ENCODE measurements at places on chromosomes 2 and 18. TPM values are rescaled to one million over a fixed set of nuclear protein-coding genes. Genes with fewer than 3 reads are reported as not detected.
A peak's percentile ranks its signal among the peaks of the same experiment; 100 is the strongest.

DNA sequence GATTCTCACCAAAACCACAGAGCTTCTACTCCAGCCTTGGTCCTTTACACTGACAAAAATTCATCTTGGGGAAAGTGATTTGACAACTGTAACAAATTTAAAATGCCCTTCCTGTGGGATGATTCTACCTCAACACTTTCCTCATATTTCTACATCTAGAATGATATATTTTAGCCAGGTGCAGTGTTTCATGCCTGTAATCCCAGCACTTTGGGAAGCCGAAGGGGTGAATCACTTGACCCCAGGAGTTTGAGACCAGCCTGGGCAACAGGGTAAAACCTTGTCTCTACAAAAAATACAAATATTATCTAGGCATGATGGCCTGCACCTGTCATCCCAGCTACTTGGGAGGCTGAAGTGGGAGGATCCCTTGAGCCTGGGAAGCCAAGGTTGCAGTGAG lies 408.6 kb downstream of the CDH7 start:
- no peak overlapping the region for H3K27ac ChIP-seq
- H3K27me3 ChIP-seq, result no peaks in the 10 kb centered on the region
- no peaks in the 10 kb centered on the region for H3K4me1 ChIP-seq

DNA sequence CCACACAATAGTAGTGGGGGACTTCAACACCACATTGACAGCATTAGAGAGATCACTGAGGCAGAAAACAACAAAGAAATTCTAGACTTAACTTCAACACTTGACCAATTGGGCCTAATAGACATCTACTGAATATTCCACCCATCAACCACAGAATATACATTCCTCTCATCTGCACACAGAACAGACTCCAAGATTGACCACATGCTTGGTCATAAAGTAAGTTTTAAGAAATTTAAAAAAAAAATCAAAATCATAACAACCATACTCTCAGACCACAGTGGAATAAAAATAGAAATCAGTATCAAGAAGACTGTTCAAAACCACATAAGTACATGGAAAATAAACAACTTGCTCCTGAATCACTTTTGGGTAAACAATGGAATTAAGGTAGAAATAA lies 9.0 kb upstream of the FLACC1 start:
- no peaks in the 10 kb centered on the region for H3K4me1 ChIP-seq
- H3K27me3 ChIP-seq, result no peaks in the 10 kb centered on the region
- H3K36me3 ChIP-seq, result peaks cover 4% of the 10 kb centered on the region
- no peak overlapping the region for H3K27ac ChIP-seq

- no peaks in the 10 kb centered on the region for H3K4me1 ChIP-seq
- peak; percentile 19 for DNase-seq
- no peak overlapping the region for H3K27ac ChIP-seq
- no peak overlapping the region for H3K4me3 ChIP-seq
- H3K36me3 ChIP-seq, result peaks cover 43% of the 10 kb centered on the region
- no peaks in the 10 kb centered on the region for H3K27me3 ChIP-seq
Measured at GRCh38 chr2:86050301-86050700, 55.4 kb downstream of the POLR1A start.

- no peaks in the 10 kb centered on the region for H3K4me1 ChIP-seq
- H3K4me3 ChIP-seq, result no peak overlapping the region
Measured at GRCh38 chr2:121234144-121234543, 50.9 kb downstream of the TFCP2L1 start.

GRCh38 chr2:162475661-162476060 lies 131.7 kb downstream of the GCA start:
- no peaks in the 10 kb centered on the region for H3K36me3 ChIP-seq
- H3K4me3 ChIP-seq, result no peak overlapping the region
- H3K4me1 ChIP-seq, result no peaks in the 10 kb centered on the region
- no peak for DNase-seq
- H3K27me3 ChIP-seq, result no peaks in the 10 kb centered on the region
- H3K27ac ChIP-seq, result no peak overlapping the region

DNA sequence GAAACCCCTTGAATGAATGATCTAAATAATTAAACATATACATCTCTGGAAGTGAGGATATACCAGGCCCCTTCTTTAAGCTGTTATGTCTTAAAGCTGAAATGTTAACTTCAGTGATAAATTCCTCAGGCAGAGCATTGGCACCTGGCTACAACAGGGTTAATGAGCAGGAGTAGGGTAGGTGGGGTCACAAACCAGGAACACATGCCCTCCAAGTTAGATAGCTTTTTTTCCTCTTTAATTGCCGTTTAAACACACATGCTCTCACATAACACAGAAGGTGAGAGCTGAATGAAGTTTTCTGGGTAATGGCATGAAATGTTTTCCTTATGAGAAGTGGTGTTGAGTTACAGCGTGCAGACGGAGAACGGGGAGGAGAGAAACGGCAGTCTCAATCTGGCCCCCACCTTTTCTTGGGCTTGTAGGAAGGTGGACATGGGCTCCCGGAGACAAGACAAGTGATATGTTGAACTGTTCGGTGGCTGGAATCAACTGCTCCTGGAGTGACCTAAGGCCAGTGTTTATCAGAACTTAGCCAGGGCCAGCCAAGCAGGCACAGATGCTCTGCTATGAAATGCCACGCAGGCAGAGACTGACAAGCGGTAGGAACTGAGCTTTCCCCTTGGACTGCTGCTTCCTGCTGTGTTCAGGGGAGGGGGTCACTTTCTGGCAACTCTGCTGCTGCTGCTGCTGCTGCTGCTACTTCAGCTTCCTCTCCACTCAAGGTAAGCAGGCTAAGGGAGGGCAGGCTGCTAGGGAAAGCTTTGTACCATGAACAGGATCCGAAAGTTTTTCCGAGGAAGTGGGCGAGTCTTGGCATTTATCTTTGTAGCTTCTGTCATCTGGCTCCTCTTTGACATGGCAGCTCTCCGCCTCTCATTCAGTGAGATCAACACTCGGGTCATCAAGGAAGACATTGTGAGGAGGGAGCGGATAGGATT lies at the start of gene GALNT5:
Gene GALNT5, plus strand, starts transcription at position 394 of the 941 bp plus-strand sequence. Its CDS starts 378 bp downstream, at position 772.
- H3K27me3 ChIP-seq, result no peaks in the 10 kb centered on the region
- peak within 1 kb of the TSS; percentile 14 for H3K27ac ChIP-seq
- no peak for DNase-seq
- H3K36me3 ChIP-seq, result no peaks in the 10 kb centered on the region
- H3K4me3 ChIP-seq, result peak within 1 kb of the TSS; percentile 27

RNF103 gene
- total RNA-seq, result 20.5 TPM

- H3K36me3 ChIP-seq, result no peaks in the 10 kb centered on the region
- H3K27ac ChIP-seq, result peak overlapping the region; percentile 58
- H3K4me3 ChIP-seq, result no peak overlapping the region
- H3K27me3 ChIP-seq, result no peaks in the 10 kb centered on the region
- no peak for DNase-seq
Measured at GRCh38 chr2:109164739-109165221, 35.8 kb downstream of the SH3RF3 start.

DLX1 gene
- not detected for total RNA-seq

LYG2 gene
- total RNA-seq, result not detected

DNA sequence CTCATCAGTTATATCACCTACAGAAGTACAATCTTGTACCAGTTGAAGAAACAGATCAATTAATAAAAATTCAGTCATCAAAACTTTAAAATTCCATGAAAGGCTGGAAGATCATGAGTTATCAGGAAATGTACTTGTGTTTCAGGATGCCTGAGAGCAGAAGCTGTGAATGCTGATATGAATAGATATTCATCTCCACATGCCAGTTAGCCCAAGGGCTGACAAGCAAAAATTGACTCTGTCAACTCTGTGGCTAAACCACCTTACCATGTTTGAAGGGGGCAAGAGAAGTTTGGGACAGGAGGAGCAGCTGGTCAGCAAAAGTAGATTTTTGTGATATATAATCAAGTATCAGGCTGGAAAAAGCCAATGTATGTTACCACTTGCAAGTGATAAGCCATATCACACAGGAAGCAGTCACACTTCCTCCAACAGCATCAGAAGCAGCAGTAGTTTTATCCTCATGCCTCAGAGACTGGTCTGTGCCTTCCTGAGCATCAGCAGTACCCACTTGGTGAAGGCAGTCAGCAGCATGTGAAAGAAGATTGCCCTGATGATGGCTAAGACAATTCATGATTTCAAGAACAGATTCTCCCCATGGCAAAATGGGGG lies 328.2 kb upstream of the CNTNAP5 start:
- H3K4me1 ChIP-seq, result no peaks in the 10 kb centered on the region
- no peak overlapping the region for H3K27ac ChIP-seq
- no peaks in the 10 kb centered on the region for H3K36me3 ChIP-seq
- H3K27me3 ChIP-seq, result no peaks in the 10 kb centered on the region
- DNase-seq, result no peak
- H3K4me3 ChIP-seq, result no peak overlapping the region

DNA sequence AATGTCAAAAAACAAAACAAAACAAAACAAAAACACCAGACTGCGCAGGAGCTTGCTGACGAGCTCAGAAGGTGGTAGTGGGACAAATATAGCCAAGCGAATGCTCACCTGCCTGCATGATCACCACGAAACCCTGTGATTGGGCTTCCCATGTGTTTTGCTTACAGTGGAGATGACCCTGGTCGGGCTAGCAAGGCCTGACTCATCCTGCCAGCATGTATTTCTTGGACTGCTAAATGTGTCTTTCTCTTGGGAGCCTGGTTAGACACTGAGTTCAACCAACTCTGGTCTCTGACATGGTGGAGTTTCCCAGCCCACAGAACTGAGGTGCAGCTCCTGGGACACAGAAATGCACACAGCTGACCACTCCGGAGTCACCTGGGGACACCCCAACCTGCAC lies 30.7 kb upstream of the DUSP2 start:
- no peak for DNase-seq
- H3K27me3 ChIP-seq, result no peaks in the 10 kb centered on the region
- H3K27ac ChIP-seq, result no peak overlapping the region
- no peaks in the 10 kb centered on the region for H3K36me3 ChIP-seq
- no peaks in the 10 kb centered on the region for H3K4me1 ChIP-seq

RNMT gene
- 6.4 TPM for total RNA-seq

DNA sequence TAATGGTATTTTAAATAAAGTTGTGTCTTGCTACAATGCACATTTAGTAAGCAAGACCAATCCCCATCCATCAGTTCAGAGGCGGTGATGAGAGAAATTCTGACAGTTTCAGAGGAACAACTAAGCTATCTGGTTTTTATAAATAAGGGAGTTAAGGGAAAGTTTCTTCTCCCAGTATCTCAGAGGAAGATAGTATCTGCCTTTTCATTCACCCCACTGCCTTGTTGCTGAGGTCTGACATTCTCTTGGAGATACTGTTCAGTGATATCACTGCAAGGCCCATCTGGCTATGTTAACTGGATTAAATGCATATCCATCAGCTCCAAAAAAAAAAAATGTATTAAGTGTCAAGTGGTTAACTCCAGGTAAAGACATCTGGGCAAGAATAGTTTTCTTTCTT lies 47.9 kb downstream of the RBMS1 start:
- H3K27me3 ChIP-seq, result no peaks in the 10 kb centered on the region
- H3K27ac ChIP-seq, result no peak overlapping the region
- DNase-seq, result no peak
- H3K4me1 ChIP-seq, result no peaks in the 10 kb centered on the region

DNA sequence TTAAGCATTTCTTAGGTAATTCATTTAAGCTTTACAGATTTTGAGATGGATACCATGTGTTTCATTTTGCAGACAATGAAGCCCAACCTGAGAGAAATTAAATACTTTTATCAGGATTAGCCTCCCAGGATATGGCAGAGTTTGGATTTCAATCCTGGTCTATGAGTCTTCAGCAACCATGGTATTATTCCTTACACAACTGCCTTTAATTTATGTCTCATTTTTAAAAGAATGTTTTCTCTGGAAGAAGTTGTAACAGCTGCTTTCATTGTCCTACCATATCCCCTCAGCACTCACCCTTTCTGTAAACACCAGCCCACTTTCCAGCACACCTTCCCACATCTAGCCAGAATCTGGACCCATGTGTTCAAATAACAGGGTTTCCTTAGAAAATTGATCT lies 863.7 kb upstream of the VRK2 start:
- H3K36me3 ChIP-seq, result no peaks in the 10 kb centered on the region
- no peak overlapping the region for H3K27ac ChIP-seq
- H3K4me3 ChIP-seq, result no peak overlapping the region
- H3K27me3 ChIP-seq, result no peaks in the 10 kb centered on the region

LBH gene
- 116 TPM for total RNA-seq

DNA sequence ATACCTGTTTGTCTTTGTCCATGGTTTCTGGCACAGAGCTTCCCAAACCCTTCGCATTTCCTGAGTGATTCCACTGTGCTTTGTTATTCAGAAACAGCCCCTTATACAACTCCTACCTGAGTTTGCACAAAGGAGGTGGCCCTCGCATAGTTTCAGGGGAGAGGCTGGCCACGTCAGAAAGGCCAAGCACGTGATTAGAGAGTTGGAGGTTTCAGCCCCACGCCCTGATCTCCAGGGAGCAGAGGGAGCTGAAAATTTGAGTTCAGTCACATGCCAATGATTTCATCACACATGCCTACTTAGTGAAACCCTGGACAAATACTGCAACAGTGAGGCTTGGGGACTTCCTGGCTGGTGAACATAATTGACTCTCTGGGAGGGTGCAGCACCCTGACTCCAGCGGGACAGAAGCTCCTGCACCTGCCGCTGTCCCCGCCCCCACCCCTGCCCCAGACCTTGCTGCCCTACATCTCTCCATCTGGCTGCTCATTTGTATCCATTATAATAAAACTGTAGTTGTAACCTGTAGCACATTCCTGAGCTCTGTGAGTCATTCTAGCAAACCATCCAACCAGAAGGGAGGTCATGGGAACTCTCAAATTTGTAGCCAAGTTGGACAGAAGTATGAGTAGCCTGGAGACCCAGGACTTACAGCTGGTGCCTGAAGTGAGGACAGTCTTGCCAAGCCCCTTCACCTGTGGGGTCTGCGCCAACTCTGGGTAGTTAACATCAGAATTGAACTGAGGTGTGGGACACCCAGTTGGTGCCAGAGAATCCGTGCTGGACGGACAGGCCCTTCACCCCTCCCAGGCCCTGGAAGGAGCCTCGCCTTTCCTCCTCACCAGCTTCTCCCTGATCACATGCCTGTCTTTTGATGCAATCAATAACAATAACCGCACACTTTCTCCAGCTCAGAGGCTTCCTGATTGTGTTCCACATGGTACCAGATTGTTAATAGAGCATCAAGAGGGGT lies 224.3 kb downstream of the ANAPC1 start:
- H3K27me3 ChIP-seq, result no peaks in the 10 kb centered on the region
- H3K27ac ChIP-seq, result peak overlapping the region; percentile 92
- no peak overlapping the region for H3K4me3 ChIP-seq
- peak; percentile 39 for DNase-seq
- H3K4me1 ChIP-seq, result peaks cover 7% of the 10 kb centered on the region

GAREM1 gene
- total RNA-seq, result 8.9 TPM

DNA sequence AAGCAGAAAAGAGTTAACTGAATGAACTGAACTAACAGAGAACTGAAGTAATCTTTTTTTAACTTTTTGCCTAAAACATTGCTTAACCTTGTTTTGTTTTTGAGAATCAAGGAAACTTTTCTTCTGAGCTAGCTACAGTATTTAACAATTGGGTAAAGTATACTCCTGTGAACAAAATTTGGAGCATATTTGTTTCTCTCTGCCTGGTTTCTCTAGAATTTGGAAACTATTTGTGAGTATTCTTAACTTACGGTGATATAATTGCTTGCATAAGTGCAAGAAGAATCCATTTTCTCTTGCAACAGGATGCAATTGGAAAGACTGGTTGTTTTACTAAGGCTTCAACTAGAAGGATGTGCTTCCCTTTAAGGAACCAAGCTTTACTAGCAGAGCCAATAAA lies 65.9 kb upstream of the FAM98A start:
- no peak overlapping the region for H3K4me3 ChIP-seq
- no peak for DNase-seq
- no peaks in the 10 kb centered on the region for H3K36me3 ChIP-seq
